ENCODE measurements at places on chromosomes 3 and 15. TPM values are rescaled to one million over a fixed set of nuclear protein-coding genes. Genes with fewer than 3 reads are reported as not detected.

DNA sequence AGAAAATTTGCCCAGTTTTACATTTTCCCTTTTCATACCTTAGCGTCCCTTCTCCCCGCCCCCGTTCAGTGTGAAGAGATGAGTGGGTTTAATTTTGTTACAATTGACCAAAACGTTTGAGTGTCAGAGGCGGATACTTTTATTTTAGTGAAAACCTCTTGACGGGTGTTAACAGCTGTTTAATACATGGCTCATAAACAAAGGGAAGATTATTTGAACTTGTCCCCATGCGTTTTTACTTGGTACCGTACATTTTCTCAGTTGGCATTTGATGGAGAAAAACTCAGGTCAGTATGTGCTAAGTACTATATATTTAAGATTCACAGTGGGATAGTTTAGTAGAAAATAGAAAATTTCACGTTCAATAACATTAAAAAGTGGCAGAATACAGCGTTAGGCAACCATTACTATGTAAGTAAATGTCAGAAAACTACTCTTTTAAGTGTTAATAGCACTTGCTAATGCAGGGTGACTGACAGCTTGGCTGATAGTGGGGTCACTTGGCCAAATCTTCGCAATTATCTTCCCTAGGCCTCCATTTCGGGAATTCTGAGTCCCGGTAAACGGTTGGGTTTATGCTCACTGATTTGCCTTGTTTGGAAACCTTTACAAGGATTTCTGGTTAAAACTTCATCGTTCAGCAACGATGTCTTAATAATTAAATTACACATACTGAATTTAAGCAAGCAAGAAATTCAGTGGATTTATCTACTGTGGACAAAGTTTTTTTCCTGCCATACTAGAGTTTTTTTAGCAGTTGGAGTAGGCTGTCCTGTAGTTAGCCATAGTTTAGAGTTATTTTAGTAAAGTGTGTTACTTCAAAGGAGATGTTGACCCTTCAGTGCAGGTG is 4.8 kb downstream of the CHD2 start:
- H3K4me1 ChIP-seq, result peaks cover 30% of the 10 kb centered on the region
- peak overlapping the region; percentile 99 for H3K27ac ChIP-seq
- peaks cover 15% of the 10 kb centered on the region for H3K36me3 ChIP-seq
- H3K4me3 ChIP-seq, result peak overlapping the region; percentile 69
- no peak for DNase-seq

- H3K4me3 ChIP-seq, result no peak overlapping the region
- no peaks in the 10 kb centered on the region for H3K27me3 ChIP-seq
- DNase-seq, result no peak
- H3K4me1 ChIP-seq, result no peaks in the 10 kb centered on the region
- no peaks in the 10 kb centered on the region for H3K36me3 ChIP-seq
- H3K27ac ChIP-seq, result no peak overlapping the region
These were observed 703.9 kb upstream of the SEMA6D start for GRCh38 chr15:47013446-47013845.

- H3K4me1 ChIP-seq, result no peaks in the 10 kb centered on the region
- H3K4me3 ChIP-seq, result no peak overlapping the region
- H3K27me3 ChIP-seq, result no peaks in the 10 kb centered on the region
These were observed 43.8 kb downstream of the PLCL2 start for GRCh38 chr3:16928386-16929132.

The CPNE9 gene
- 0.03 TPM for polyA plus RNA-seq

The SLC35G2 gene
- polyA plus RNA-seq, result 9.7 TPM

The SSUH2 gene
- 0.26 TPM for polyA plus RNA-seq

GRCh38 chr15:72599855-72600464 is 54.5 kb upstream of the GOLGA6B start:
- peak; percentile 55 for DNase-seq
- no peaks in the 10 kb centered on the region for H3K27me3 ChIP-seq
- H3K36me3 ChIP-seq, result no peaks in the 10 kb centered on the region
- H3K4me1 ChIP-seq, result no peaks in the 10 kb centered on the region
- H3K27ac ChIP-seq, result no peak overlapping the region
- H3K4me3 ChIP-seq, result no peak overlapping the region

GRCh38 chr3:112685956-112686799 is 45.2 kb upstream of the CCDC80 start:
- peaks cover 45% of the 10 kb centered on the region for H3K4me1 ChIP-seq
- no peak overlapping the region for H3K4me3 ChIP-seq
- no peak for DNase-seq
- peak overlapping the region; percentile 97 for H3K27ac ChIP-seq

The RETNLB gene
- not detected for polyA plus RNA-seq

The MITF gene
- 1.7 TPM for polyA plus RNA-seq

The SH2D7 gene
- polyA plus RNA-seq, result not detected

The SERPINI2 gene
- not detected for polyA plus RNA-seq

Data from SK-N-SH (cell line).